ENCODE measurements at places on chromosomes 7 and 10.

DNA sequence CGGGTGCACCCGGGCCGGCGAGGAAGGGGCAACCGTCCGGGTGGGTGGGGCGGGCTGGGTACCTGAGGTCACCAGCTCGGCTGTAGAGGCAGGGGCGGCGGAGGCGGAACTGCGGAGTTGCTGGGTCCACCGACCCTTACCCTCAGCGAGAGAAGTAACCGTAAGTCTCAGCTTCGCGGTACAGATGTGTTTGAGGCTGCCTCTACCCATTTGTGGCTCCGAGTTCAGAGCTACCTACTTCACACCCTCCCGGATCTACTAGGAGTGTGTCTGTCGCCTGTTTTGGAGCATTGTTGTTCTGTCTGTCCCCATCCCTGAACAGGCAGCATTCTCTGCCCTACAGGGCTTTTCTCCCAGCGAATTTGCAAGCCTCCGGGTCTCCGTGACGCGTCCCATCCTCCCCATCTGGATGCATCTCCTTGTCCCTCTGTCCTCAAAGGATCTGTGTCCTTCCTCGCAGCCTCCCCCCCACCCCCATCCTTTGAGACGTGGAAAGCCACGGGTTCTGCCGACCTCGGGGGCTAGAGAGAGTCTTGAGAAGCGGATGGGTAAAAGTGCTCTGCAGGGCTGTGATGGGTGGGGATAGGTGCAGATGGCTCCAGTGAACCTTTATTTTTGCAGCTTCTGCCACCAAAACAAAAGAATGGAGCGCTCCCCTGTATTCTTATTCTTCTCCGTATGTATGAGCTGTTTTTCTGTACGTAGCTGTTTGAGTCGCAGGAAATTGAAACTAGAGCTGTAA, 757 bp downstream of the ANKIB1 start:
- peak; percentile 87 for DNase-seq

DNA sequence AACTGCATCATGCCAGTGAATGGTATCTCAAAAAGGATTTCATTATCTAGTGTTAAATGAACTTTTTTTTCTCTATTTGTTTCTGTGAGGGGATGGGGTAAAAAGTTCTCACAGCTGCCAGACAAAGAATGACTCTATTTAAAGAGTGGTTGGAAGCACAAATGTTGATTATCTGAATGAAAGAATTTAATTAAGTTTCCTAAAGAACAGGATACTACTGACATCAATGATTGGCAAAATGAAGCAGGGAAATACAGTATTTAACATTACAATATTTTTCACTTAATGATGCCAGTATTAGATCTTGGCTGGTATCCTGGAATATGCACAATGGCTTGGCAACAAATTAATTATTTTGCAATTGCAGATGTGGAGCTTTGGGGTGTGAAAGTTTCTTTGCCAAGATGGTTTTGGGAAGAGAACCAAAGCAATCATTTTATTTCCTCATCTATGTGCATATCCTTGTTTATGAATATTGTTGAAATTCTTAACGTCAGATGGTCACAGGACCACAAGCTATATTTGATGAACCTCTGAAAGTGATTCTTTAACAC, 336.8 kb downstream of the ARL4A start:
- DNase-seq: no peak

DNA sequence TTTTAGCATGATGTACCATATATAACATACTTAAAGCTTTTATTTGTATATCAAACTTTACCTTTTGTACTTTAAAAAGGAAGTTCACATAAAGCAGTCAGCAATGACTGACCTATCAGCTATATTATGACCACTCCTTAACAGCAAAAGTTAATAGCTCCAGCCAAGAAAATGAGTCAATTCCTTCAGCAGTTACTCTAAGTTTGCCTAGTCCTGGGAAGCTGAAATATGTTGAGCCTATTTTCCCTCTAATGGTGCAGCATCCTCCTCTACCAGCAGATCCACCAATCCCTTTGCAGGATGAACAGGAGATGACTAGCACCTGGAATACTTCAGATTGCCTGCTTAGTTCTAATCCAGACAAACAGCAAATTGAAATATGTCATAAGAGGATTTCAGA, 64.2 kb downstream of the CUL2 start:
- no peak for DNase-seq

- peak; percentile 22 for DNase-seq
Observed at GRCh38 chr7:70353330-70353945, 755.2 kb downstream of the AUTS2 start.

GRCh38 chr7:33849004-33849403, 56.3 kb upstream of the BMPER start:
- no peak for DNase-seq

GRCh38 chr10:62082729-62083411, 181.4 kb downstream of the ARID5B start:
- no peak for DNase-seq

GRCh38 chr10:86658261-86658741, 4.0 kb downstream of the OPN4 start:
- DNase-seq: no peak

GRCh38 chr10:17756557-17757217, 4.7 kb downstream of the TMEM236 start:
- no peak for DNase-seq

DNA sequence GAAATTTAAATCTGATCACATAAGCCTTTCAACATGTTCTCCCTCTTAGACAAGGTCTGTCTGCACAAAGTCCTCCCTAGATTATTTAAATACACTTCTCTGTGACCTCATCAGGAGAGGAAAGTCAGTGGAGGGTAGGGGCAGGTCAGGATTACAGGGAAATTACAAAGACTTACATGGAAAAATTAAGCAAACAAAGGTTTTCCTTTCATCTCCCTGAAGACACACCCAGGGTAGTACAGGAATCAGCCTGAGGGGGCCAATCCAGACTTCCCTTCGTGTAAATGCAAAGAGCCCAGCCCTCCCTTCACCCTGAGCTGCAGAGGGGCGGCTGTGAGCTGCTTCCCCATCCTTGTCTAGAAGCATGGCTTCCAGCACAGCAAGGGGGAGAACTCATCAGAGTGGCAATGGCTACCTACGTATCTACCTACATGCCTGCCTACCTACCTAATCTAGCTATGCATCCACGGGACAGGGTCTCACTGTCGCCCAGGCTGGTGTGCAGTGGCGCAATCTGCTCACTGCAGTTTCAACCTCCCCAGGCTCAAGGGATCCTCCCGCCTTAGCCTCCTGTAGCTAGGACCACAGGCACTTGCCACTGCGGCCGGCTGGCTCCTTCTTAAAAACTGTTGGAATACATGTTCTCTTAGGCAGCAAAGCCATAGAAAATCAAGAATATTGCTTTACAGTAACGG, 33.2 kb downstream of the PITRM1 start:
- no peak for DNase-seq

DNA sequence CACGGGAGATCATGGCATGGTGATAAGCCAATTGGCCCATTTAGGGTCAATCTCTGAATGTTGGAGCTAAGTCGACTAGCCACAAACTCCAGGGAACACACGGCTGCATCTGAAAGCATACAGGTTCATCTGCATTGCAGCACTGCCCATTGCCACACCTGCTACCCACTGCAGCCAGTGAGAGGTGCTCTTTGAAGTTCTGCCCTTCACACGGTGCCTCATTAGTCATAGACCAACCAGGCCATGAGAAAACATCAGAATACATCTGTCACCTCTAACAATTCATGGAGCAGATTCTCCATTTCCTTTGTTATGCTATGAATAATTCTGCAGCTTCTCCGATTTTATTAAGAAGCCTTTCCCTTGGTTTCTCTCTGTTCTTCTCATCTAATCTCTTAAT, 65.7 kb upstream of the FAM204A start:
- DNase-seq: no peak

DNA sequence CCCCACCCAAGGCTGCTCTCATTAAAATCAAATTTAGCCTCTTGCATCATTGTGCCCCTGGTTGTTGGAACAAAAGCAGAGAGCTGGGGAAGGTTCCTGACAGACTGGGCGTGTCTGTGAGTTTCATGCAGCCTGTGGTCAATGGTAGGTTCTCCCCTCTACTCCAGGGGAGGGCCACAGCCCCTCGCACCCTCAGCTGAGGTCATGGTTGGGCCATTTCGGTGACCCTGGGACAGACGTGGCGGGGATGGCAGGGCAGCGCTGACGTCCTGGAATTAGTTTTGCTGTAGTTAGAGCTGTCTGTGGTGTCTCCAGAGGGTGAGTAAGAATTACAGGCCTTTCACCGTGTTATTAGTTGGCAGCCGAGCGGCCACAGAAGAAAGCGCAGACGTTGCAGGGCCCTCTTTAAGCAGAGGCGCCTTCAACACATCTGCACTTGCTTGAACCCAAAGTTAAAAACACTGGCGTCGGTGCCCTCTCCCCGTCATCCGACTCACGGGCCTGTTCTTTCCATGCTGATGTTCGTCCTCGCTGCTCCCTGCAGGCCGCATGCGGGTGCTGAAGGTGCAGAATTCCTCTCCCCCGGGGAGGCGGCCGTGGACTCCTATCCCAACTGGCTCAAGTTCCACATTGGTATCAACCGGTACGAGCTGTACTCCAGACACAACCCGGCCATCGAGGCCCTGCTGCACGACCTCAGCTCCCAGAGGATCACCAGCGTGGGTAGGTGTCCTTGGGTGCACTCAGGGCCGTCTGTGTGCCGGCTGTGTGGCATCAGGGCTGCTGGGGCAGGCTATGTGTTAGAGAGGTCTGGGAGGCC, 2.8 kb downstream of the FAM20C start:
- DNase-seq: no peak

GRCh38 chr7:135729230-135729629, 1.2 kb upstream of the SLC13A4 start:
- no peak for DNase-seq

DNA sequence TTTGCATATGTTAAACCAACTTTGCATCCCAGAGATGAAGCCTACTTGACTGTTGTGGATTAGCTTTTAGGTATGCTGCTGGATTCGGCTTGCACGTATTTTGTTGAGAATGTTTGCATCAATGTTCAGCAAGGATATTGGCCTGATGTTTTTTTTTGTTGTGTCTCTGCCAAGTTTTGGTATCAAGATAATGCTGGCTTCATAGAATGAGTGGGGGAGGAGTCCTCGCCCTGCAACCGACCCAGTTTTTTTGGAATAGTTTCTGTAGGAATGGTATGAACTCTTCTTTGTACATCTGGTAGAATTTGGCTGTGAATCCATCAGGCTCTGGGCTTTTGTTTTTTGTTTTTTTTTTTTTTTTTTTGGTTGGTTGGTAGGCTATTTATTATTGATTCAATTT, 147.9 kb downstream of the AHR start:
- DNase-seq: no peak

DNA sequence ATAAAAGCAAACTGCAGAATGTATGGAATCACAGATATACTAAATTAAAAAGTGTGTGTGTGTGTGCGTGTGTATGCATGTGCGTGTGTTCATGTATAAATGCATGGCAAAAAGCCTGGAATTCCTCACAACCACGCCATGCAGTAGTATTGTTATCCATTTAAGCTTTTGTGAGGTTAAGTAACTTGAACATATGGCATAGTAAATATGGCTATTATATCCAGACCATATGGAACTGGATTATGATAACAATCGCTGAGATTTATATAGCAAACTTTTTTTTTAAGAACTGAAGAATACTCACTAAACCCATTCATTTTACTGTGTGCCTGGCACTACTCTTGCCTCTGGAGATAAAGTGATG, 22.3 kb upstream of the NANOS1 start:
- no peak for DNase-seq

GRCh38 chr10:7410862-7411670, at the start of gene SFMBT2:
Gene SFMBT2, minus strand, starts transcription at chr10:7411034. Its CDS starts 29,136 bp downstream, at chr10:7381898.
- DNase-seq: peak; percentile 86

DNA sequence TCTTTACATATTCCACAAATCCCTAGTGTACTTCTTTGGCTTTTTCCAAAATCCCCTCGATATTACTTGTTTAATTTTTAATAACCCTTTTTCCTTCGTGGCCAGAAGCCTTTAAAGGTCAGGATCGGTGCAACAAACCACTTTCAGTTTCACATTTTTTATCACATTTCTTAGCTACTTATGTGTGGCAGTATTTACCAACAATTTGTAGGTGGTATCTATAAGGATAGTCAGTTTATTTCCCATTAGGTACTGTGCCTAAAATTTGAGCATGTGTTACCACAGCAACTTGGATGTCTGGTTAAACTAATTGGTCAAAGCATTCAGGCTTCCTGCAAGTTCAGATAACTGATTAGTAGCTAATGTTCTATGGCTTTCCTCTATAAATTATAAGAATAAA, 104.9 kb downstream of the CDK14 start:
- DNase-seq: no peak

Data from lower leg skin (tissue), 4 donors.